ENCODE measurements at places on chromosomes 1 and 21.

GRCh38 chr21:34939673-34940331 is 109.3 kb downstream of the RUNX1 start:
- peak; percentile 35 for DNase-seq

GRCh38 chr1:39344394-39345154 is 140.1 kb downstream of the MACF1 start:
- no peak for DNase-seq

GRCh38 chr1:1250786-1251284 is 4.3 kb upstream of the C1QTNF12 start:
- no peak for DNase-seq

DNA sequence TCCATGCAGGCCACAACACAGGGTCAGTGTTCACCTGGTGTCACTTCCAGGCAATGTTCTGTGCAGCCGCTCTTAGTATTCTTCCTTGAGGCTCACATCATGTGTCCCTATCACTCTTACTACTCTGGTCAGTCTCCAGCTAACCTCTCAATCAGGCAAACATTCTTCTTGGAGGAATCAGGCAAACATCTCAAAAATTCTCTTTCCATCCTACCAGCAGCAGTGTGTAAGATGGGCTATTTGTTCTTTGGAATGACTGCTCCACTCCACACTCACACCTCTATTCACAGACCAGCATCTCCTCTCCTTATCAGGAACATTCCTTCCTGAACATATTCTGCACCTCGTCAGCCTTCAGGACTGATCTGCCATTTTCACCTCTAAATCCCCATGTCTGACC is 4.0 kb downstream of the S100A7A start:
- DNase-seq, result no peak

- no peak for DNase-seq
Observed at GRCh38 chr1:165645654-165646366, 14.8 kb downstream of the MGST3 start.

GRCh38 chr1:206029484-206029883 is 5.8 kb upstream of the CTSE start:
- no peak for DNase-seq

DNA sequence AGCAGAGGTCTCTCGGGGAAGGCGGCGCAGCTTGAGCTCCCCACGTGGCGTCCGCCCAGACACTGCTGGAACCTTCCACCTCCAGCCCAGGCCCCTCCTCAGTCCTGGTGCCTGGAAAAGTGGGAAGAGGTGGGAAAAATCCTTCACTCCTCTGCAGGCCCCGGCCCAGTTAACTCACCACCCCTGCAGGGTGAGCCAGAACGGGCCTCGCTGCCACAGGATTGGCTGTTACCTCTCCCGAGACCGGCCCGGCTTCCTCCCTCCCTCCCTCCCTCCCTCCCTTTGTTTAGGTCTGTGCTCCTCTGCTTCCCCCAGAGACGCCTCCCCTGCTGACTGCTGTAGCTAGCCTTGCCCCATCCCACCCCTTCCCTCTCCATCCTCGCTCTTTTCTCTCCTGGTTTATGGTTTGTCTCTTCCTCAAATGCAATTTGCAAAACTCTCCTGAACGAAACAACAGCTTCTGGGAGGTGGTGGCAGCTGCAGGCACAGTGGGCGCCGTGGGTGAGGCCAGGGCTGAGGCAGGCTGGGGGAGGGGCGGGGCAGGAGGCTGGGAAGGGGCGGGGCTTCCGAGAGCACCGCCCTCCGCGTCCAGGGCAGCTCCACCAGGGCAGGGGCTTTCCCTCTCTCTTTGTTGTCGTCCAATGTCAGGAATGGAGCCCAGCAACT is 6.5 kb downstream of the CAPN9 start:
- DNase-seq, result no peak

All from HL-60 (cell line).